ENCODE measurements at places on chromosomes 12 and 14. TPM values are rescaled to one million over a fixed set of nuclear protein-coding genes. Genes with fewer than 3 reads are reported as not detected.

DNA sequence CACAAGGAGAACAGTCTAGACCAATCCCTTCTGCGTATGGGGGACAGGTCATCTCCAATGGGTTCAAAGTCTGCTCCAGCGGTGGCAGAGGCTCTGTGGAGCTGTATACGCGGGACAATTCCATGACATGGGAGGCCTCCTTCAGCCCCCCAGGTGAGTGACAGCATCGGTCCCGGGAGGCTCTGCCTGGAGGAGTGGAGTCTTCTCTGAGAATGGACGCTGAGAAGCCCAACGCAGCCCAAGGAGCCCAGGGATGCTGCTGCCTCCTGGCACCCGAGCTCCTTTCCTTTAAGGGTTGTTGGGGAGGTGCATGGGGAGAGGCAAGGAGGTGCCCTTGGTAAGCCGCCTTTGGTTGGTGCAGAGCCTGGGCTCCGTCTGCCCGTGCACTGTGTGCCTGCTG, 28.2 kb downstream of the ADGRD1 start:
- DNase-seq, result no peak
- H3K4me3 ChIP-seq, result no peak overlapping the region
- H3K36me3 ChIP-seq, result no peaks in the 10 kb centered on the region
- H3K27ac ChIP-seq, result no peak overlapping the region
- H3K27me3 ChIP-seq, result no peaks in the 10 kb centered on the region

DNA sequence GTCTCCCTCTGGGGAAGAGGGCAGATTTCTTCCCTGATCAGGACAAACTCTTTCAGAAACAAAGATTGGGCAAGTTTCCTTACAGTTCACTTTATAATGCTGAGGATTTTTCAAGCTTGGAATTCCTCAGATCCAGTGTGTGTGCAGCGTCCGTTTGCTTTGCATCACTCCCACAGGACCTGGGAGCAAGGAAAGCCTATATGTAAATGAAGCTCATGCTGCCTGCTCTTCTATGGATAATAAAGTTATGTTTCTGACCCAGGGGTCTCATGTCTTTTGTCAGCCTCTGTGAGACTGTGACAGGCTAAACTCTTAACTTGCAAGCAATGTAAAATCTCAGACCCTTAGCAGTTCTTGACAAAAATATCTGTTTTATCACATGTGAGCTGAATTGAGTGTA, 41.6 kb downstream of the TRHDE start:
- no peak overlapping the region for H3K27ac ChIP-seq
- peaks cover 37% of the 10 kb centered on the region for H3K36me3 ChIP-seq
- H3K27me3 ChIP-seq, result peaks cover 2% of the 10 kb centered on the region
- DNase-seq, result no peak
- H3K4me1 ChIP-seq, result peaks cover 43% of the 10 kb centered on the region

- peaks cover 7% of the 10 kb centered on the region for H3K4me1 ChIP-seq
- no peak for DNase-seq
- H3K27ac ChIP-seq, result no peak overlapping the region
- H3K27me3 ChIP-seq, result peaks cover 1% of the 10 kb centered on the region
These were observed 76.3 kb downstream of the CDK17 start for GRCh38 chr12:96323906-96324305.

GRCh38 chr14:22952418-22952817, 4.5 kb downstream of the HAUS4 start:
- no peaks in the 10 kb centered on the region for H3K27me3 ChIP-seq
- H3K4me3 ChIP-seq, result no peak overlapping the region
- peaks cover 10% of the 10 kb centered on the region for H3K36me3 ChIP-seq
- H3K4me1 ChIP-seq, result peaks cover 17% of the 10 kb centered on the region
- DNase-seq, result no peak

GRCh38 chr12:28963554-28963953, 185.5 kb upstream of the FAR2 start:
- H3K4me1 ChIP-seq, result no peaks in the 10 kb centered on the region
- no peaks in the 10 kb centered on the region for H3K27me3 ChIP-seq
- no peak overlapping the region for H3K4me3 ChIP-seq
- H3K36me3 ChIP-seq, result no peaks in the 10 kb centered on the region
- no peak overlapping the region for H3K27ac ChIP-seq

DNA sequence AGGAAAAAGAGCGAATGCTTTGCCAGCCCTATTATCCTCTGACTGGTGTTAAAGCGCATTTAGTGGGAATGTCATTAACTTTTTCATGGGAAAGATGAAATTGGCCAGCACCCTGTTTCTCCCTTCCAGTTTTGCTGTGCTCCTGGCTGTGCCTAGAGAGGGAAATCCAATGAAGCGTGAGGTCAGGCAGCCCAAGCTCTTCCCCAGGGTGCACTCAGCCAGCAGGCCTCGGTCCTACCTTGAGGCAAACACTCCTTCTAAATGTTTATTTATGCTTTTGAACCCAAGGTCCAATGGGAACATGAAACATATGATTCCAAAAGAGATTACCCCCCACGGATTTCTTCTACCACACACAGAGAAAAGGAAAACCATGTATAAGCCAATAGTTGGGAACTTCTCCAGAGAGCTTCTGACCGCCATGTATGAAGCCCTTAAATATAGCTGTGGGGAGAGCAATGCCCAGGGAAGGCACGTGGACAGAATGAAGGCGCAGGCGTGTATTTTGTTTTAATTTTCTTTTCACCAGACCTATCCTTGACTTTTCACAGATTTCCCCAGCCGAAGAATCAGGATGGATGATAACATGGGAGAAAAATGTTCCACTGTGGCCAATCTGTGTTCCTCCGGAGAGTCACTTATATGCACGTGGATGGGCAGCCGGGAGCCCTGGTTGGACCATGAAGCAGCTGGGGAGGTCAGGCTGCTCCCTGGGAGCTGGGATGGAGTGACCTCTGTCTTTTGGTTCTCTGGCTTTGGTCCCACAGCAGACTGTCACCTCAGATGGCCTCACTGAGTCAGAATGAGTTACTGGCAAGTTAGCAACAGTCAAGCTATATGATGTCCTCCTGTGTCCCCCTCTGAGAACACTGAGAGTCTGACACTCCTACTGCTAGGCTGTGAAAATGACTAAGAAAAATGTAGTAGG, 37.3 kb downstream of the GPR135 start:
- peak overlapping the region; percentile 86 for H3K27ac ChIP-seq
- peak; percentile 45 for DNase-seq
- H3K27me3 ChIP-seq, result no peaks in the 10 kb centered on the region
- peaks cover 39% of the 10 kb centered on the region for H3K4me1 ChIP-seq
- peak overlapping the region; percentile 55 for H3K4me3 ChIP-seq
- no peaks in the 10 kb centered on the region for H3K36me3 ChIP-seq

DNA sequence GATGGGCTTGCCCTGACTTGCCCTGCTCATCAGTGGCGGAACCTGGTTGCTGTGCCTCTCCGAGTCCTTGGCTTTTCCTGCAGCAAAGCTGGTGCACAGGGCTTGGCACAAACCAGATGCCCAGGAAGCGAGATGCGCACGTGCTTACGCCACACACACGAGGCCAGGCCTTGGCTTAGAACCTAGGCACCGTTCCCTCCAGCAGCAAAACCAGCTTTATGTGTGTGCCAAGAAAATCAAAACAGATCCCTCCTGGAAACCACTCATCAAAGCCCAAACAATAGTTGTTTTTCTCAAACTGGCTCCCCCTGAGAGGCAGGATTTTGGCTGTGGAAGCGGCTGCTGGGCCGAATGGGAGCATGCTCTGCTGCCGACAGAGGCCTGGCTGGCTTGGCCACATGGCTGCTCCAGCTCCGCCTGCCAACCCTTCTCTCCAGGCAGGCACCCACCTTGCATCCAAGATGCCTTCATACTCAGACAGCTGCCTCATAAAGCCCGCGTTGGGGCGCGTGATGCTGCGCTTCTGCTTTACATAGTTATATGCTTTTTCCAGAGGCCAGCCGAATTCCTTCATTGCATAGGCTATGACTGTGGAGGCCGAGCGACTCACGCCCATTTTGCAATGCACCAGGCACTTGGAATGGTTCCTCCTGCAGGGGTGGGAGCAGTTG, 58.7 kb downstream of the SSH1 start:
- H3K4me1 ChIP-seq, result peaks cover 50% of the 10 kb centered on the region
- no peak for DNase-seq
- peaks cover 6% of the 10 kb centered on the region for H3K27me3 ChIP-seq
- H3K27ac ChIP-seq, result peak overlapping the region; percentile 66
- peaks cover 50% of the 10 kb centered on the region for H3K36me3 ChIP-seq

DNA sequence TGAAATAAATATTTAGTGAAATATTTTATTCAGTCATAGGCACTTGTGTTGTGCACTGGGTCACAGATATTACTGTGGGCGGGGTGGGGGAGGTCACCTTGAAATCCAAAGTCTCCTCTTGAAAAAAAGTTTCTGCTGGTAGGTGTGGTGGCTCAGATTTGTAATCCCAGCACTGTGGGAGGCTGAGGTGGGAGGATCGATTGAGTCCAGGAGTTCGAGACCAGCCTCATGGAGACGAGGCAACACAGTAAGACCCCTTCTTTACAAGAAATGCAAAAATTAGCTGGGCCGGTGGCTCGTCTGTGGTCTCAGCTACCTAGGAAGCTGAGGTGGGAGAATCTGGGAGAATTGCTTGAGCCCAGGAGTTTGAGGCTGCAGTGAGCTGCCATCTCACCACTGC, 913 bp upstream of the C2CD5 start:
- no peaks in the 10 kb centered on the region for H3K27me3 ChIP-seq
- peaks cover 16% of the 10 kb centered on the region for H3K36me3 ChIP-seq
- no peak overlapping the region for H3K27ac ChIP-seq

GRCh38 chr12:113065126-113066007, 8.8 kb downstream of the DTX1 start:
- no peaks in the 10 kb centered on the region for H3K4me1 ChIP-seq
- H3K36me3 ChIP-seq, result no peaks in the 10 kb centered on the region
- peaks cover 24% of the 10 kb centered on the region for H3K27me3 ChIP-seq
- DNase-seq, result no peak
- no peak overlapping the region for H3K4me3 ChIP-seq

DNA sequence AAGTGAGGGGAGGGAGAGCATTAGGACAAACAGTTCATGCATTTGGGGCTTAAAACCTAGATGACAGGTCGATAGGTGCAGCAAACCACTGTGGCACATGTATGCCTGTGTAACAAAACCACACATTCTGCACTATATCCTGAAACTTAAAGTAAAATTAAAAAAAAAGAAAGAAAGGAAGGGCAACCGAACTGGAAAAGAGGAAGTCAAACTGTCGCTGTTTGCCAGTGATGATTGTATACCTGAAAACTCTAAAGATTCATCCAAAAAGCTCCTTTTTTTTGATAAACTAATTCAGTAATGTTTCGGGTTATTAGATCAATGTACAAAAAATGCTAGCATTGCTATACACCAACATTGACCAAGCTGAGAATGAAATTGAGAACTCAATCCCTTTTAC, 259.0 kb upstream of the ALG10 start:
- no peaks in the 10 kb centered on the region for H3K27me3 ChIP-seq
- no peak overlapping the region for H3K27ac ChIP-seq
- H3K4me1 ChIP-seq, result no peaks in the 10 kb centered on the region
- DNase-seq, result no peak
- no peaks in the 10 kb centered on the region for H3K36me3 ChIP-seq

DNA sequence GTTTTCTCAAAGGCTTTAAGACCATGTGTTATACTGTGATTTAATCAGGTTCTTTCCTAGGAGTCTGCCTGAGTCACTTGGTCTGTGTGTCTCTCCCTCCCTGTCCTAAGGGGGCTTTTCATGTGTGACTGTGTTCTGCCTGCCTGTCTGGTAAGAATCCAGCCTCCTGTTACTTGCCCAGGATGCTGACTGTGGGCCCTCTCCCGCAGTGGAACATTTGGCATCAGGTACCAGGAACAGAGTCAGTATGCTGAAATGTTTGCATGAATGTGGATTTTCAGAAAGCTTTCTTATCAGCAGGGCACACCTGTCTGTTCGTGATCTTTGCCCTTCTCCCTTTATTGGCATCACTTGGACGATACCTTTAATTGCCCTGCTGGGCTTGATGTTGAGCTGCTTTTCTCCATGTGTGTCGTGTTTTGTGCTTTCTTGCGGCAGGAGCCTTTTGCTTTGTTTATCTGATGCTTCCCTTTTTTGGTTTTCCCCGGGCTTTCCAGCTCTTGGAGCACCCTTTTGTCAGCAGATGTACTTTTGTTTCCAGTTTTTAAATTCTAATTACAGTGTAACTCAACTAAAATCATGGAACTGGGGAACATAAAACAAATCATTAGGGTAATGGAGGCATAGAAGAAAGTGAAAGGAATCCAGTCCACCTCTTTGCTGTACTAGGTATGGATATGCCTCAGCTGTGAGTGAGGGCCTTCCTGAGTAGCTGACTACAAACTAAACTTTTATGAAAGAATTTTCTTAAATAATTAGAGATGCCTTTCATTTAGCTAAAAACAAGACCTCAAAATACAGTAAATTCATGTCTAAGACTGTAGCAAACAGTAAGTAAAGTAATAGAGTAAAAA, 72.5 kb downstream of the TRAF3 start:
- peaks cover 11% of the 10 kb centered on the region for H3K36me3 ChIP-seq
- H3K4me1 ChIP-seq, result peaks cover 17% of the 10 kb centered on the region
- peak overlapping the region; percentile 54 for H3K4me3 ChIP-seq
- H3K27me3 ChIP-seq, result peaks cover 1% of the 10 kb centered on the region

- no peak for DNase-seq
- H3K4me3 ChIP-seq, result no peak overlapping the region
- peaks cover 17% of the 10 kb centered on the region for H3K27me3 ChIP-seq
- no peak overlapping the region for H3K27ac ChIP-seq
- H3K36me3 ChIP-seq, result no peaks in the 10 kb centered on the region
- H3K4me1 ChIP-seq, result no peaks in the 10 kb centered on the region
These were observed 6.8 kb upstream of the TESPA1 start for GRCh38 chr12:54991161-54991990.

DNA sequence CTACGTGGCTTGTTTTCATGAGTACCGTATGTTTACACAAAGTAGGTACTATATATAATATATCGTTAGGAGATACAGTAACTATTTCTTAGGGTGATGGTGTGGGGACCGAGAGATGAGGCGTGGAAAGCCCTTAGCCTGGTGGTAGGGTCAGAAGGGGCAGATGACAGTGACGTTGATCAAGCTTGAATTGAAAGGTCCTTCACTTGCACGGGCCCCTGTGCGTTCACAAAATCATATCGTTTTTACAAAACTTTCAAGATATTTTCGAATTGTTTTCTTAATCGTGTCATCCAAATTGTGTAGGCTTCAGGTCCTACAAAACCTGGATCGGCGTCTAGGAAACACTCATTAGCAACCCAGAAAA, 881 bp upstream of the SOS2 start:
- peaks cover 31% of the 10 kb centered on the region for H3K4me1 ChIP-seq
- H3K27me3 ChIP-seq, result no peaks in the 10 kb centered on the region
- H3K27ac ChIP-seq, result peak overlapping the region; percentile 90

GRCh38 chr14:104694475-104694950, 5.1 kb downstream of the INF2 start:
- H3K27me3 ChIP-seq, result peaks cover 3% of the 10 kb centered on the region
- H3K27ac ChIP-seq, result no peak overlapping the region
- H3K36me3 ChIP-seq, result no peaks in the 10 kb centered on the region
- H3K4me3 ChIP-seq, result no peak overlapping the region
- no peak for DNase-seq

Gene ARHGDIB
- 1.3 TPM for total RNA-seq

Gene SSPN
- 11.5 TPM for total RNA-seq

Gene LAG3
- total RNA-seq, result 0.60 TPM

Gene COCH
- not detected for total RNA-seq

Gene CKB
- 19.2 TPM for total RNA-seq

Gene PLA2G1B
- total RNA-seq, result not detected

Gene REP15
- 2.8 TPM for total RNA-seq

Gene TSPAN8
- not detected for total RNA-seq

Gene PLBD2
- 52.7 TPM for total RNA-seq

Gene ABCD2
- not detected for total RNA-seq
